Stimulated activated CD4-positive, alpha-beta T cell treated with anti-CD3 and anti-CD28 coated beads, Interleukin-12 subunit alpha, Interleukin-12 subunit beta, amount 100 ng/mL, for 48 hours (primary cell): ENCODE measurements at places on chromosomes 4 and X.

GRCh38 chr4:12041828-12042227 lies 613.1 kb upstream of the HS3ST1 start:
- no peak for DNase-seq

DNA sequence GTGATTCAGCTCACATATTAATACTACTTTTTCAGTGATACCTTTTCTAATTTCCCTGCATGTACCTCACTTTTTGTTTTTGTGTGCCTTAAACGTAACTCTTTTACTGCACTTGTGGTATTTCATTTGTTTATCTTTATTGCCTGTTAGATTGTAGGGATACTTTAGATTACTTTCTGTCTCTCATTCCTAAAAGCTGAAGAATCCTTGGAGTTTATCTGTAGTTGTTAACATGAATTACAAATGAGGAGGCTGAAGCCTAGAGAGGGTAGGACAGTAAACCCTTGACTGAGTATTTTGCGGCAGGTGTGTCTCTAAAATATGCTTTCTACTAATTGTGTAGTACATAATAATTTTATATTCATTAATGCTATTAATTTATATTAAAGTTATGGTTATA lies 34.9 kb downstream of the BMP2K start:
- DNase-seq = no peak

GRCh38 chr4:43556262-43556661 lies 663.7 kb downstream of the GRXCR1 start:
- no peak for DNase-seq

DNA sequence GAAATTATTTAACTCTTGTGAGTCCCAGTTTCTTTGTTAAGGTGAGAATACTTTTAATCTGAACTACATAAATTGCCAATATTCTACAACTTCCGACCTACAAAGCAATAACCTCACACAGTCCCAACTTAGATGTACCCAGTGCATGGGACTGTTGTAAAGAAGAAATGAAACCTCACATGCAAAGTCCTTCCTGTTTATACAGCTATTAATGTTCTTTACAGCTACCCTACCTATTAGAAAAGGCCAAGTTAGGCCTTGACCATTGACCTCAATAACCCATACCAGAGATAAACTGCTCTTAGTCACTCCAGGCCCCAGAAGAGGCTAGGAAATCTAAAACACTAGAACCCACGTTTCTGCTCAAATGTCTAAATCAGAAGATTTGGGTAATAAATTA lies 920.1 kb upstream of the TENM3 start:
- DNase-seq = no peak

DNA sequence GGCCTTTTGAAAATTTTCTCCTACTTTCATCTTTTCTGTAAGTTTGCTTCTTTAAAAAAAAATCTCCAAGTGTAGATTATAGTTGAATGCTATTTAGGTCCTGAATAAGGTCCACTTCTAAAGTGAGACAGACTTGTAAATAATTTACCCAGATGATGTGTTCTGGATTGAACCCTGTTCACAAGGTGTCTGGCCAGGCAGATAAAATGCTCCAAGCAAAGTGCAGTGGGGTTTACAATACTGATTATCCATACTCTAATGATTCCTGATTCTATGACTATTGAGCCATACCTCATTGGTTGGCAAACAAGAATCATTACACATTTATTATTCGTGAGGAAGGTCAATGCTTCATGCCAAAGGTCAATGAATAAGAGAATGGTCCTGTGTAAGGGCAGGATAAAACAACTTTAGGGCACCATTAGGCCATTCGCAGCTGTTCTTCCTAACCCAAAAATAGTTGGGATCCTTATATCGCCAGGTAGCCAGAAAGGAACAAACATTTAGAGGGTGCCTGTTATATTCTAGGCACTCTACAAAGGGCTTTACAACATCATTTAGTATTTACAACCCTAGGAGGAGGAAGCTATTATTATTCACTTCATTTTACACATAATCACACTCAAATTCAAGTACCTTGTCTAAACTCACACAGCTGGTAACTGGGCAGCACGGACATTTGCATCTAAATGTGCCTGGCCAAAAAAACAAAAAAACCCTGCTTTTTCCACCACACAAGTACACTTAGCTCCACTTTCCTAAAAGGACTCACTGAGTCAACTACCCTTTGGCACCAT lies 18.6 kb upstream of the SAT1 start:
- no peak for DNase-seq

DNA sequence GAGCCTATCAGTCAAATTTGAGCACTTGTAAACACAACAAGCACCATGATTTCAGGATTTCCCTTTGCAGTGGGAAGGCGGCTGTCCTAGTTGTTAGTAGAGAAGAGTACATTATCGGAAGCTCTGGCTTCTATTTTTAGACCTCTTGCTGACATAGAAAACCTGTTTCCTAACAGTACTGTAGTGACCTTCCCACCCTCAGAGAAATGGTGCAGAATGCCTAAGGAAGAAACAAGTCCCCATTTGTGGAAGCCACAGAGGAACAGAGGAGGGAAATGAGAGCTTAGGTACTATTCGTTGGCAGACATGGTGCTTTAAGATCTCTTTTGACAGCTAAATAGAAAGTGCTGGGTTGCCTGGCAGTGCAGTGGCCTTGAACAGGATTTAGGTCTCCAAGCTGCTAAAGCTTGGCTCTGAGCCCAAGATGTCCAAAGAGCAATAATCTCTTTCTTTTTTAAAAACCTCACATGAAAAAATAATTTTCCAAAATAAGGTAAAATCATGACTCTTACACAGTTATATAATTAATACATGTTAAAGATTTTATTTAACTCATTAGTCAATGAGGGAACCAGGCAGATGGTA lies 24.9 kb downstream of the GLRA2 start:
- DNase-seq = no peak

DNA sequence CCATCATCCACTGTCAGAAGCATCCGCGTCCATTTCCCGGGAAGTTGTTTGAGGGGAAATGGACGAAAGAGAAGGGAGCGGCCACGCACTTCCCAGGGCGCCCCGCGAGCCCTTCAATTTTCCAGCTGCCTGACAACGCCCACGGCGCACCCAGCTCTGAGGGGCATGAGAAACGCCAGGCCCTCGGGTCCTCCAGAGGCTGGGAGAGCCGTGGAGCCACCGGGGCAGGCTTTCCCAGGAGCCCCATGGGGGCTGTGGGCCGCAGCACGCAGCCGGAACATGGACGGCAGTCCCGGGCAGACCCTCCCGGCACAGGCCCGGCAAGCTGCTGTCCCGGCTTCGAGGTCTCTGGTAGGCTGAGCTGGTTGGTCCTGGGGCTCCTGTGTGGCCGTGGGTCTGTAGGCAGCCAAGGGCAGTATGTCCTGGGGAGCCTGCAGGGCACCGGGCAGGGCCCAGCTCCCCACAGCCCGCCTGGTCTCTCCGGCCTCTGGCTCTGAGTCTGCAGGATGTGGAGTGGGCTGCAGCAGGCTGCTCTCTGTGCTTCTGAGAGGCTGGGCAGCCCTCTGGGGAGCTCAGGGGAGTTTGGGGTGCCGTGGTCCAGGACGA lies 115.2 kb downstream of the FAM53A start:
- DNase-seq = no peak

DNA sequence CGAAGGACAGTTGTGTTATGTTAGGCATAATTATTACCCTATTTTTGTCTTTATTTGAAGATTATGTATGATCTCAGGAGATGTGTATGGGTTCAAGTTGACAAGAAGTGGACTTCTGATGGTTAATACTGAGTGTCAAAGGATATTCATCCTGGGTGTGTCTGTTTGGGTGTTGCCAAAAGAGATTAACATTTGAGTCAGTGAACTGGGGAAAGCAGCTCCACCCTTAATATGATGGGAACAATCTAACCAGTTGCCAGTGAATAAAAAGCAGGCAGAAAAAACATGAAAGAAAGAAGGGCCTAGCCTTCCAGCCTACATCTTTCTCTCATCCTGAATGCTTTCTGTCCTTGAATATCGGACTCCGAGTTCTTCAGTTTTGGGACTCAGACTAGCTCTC lies 332.6 kb downstream of the DTHD1 start:
- no peak for DNase-seq
